ENCODE measurements at places on chromosomes 2 and 18.

DNA sequence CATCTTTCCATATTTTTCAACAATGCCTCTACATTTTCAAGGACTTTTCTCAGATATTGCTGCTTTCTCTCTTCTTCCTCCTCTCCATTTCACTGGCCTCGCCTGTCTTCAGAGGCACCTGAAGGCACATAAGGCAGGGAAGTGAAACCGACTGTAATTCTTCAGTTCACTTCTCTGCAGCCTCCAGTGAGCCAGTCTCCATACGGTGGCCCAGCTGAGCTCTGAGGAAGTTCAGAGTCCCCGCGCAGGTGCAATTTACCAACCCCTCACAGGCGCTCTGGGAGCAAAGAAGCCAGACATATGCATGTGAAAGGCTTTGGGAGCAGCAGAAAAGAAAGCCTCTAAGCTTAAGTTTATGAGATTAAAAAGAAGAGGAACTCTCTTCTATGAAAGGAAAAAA, 12.4 kb downstream of the KLHL14 start:
- DNase-seq = no peak

DNA sequence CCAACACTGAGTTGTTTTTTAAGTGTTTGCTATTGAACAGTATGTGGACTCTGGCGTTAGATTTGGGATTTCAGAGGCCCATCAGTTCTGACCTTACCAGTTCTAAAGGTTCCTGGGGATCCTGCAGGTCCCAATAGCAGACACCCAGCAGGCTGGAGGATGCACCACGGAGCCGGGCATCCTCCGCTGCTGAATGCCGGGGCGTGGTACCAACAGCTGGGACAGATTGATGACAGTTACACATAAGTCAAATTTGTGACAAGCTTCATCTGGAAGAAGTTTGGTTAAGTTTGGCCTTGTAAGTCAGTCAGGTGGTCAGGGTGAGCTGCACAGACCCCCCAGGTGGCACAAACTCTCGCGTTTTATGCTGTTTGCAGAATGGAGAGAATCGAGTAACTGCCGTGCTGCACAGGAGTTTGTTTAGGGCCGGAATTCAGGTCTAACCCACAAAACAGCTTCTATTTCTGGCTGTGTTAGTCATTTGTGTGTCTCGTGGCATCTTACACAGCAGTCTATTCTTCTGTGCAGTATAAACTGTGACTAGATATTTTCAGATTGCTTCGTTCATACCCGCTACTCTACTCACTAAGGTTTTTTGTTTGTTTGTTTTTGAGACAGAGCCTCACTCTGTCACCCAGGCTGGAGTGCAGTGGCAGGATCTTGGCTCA, 19.2 kb downstream of the CTDP1 start:
- no peak for DNase-seq

DNA sequence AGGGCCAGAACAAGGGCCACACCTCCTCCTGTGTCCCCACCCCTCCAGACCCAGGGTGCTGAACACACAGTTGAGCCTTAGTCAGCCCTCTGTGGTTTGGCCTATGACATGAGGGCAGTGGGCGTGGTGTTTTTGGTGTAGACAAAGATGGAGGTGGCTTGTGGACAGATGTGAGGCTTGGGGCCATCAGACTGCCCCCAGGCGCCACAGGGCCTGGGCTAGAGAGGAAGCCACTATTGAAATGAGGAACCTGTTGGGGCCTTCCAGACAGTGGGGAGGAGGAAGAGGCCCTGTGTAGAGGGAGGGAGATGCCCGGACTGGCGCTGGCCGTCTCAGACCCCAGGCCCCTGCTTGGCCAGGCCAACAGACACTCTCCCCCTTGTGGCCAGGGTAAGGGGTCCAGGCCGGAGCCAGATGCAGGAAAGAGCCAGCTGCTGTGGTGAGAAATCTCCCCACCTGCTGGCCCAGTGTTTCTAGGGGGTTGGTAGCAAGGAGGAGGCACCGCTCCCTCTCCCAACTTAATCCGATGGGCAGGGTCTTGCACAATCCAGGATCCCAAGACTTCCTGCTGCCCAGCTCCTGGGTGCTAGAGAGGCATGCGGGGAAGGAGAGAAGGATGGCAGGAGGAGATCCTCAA, 53.8 kb downstream of the SMAD7 start:
- DNase-seq = no peak

DNA sequence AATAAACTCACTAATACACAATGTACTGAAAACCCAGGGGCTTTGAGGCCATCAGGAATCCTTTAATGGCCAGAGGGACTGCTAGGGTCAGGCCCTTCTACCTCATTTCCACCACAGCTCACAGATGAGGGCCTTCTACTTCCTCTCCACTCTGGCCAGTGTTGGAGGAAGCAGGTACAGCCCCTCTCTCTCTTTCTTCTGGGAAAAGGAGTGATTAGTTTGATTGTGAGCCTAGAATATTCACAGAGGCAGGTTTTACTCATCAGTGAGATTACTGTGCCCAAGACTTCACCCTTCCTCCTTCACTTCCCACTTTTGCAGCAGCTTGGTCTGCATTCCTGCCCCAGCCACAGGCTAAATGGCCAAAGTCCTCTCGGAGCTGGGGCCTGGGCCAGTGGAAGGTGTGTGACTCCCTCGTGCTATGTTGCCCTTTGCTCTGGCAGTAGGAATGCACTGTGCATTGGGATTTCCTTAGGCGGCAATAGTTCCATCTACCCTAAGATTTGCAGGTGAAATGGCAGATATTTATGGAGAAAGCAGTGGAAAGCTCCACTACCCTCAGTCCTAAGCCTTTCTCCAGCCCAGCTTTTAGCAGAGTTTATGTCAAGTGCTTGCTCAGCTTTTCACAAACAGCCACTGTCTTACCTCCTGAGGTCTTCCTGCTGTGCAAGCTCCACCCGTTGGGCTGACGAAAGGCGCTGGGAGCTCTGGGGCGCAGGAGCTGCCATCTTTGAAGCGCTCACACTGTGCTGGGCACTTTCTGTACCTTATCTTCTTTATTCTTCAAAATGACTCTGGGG, 36.2 kb upstream of the YES1 start:
- DNase-seq = no peak

GRCh38 chr2:195763866-195764265, 106.8 kb downstream of the SLC39A10 start:
- no peak for DNase-seq

DNA sequence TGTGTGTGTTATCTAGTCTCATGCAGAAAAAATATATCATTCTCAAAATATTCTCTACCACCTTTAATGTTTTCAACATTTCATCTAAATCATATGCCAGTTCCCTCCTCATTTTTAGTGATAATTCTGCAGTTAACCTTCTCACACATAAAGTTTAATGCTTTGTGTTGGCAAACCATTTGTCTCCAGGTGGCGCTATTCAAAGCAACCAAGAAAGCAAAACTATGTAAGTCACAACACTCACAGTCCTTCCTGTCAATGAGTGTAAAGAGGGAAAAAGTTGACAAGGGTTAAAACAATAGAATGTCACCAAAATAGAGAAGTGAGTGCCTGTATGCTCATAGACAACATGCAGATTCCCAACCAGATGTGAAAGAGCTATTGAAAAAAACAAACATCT, 961.6 kb upstream of the LRRTM1 start:
- DNase-seq = no peak

- no peak for DNase-seq
Observed at GRCh38 chr18:3593381-3593903, 143.5 kb downstream of the TGIF1 start.

GRCh38 chr2:36445185-36445866, 89.7 kb downstream of the CRIM1 start:
- no peak for DNase-seq

GRCh38 chr2:152367547-152368390, 32.8 kb downstream of the FMNL2 start:
- DNase-seq = no peak

DNA sequence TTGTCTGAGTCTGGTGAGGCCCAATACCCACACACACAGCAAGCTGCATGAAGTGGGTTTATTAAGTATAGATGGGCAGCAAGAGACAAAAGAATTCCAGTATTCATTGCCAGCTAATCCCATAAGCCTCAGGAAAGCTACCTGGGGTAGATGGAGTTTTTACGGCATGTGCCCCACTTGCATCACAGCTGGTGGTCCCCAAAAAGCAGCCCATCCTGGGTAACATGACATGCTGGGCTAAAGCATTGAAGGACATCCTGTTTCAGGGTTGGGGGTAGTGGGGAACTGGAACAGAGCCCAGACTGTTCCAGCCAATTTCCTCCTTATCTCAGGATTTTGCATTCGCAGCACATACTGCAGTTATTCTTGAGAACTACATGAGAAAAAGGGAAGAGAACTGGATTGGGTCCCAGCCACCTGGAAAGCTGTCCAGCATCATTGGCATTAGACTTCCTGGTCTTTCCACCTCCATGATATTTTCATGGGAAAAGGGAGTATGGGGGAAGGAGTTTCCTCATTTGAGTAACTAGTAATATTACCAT, 240.1 kb upstream of the MMADHC start:
- DNase-seq = no peak

GRCh38 chr2:176165370-176166050, 8.4 kb downstream of the HOXD3 start:
- DNase-seq = no peak

- DNase-seq = no peak
Observed at GRCh38 chr2:149346272-149346671, 15.9 kb downstream of the LYPD6 start.

GRCh38 chr2:224206816-224207215, 167.7 kb upstream of the SERPINE2 start:
- DNase-seq = no peak

DNA sequence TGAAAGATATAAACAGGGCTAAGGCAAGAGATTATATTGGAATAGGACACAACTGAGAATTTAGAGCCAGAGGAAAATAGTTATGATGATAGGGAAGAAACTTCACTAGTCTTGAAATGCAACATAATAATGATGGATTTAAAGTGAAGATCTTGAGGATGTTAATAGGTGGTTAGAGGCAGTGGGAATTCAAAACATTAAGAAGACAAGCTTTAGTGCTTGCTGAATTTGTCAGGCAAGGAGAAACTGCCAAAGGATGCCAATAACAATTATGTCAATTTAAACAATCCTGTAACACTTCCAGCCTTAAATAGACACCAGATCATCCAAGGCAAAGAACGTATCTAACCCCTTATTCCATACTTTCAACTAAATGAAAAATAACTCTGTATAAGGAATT, 330.1 kb downstream of the ERBB4 start:
- DNase-seq = no peak

DNA sequence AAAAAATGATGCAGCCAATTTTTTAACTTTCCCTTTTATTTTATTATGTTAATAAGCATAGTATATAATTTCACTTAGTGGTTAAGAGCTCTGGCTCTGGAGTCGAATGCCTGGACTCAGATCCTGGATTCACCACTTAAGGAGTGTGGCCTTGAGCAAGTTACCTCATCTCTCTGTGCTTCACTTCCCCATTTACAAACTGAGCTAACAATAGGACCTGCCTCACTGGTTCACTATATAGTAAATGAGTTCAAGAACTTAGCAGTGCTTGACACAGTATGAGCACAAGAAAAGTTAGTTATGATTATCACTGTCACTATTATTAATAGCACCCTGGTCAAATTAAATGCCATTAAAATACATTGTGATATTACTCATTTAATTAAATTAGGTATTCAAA, 30.6 kb downstream of the SCN3A start:
- DNase-seq = no peak

DNA sequence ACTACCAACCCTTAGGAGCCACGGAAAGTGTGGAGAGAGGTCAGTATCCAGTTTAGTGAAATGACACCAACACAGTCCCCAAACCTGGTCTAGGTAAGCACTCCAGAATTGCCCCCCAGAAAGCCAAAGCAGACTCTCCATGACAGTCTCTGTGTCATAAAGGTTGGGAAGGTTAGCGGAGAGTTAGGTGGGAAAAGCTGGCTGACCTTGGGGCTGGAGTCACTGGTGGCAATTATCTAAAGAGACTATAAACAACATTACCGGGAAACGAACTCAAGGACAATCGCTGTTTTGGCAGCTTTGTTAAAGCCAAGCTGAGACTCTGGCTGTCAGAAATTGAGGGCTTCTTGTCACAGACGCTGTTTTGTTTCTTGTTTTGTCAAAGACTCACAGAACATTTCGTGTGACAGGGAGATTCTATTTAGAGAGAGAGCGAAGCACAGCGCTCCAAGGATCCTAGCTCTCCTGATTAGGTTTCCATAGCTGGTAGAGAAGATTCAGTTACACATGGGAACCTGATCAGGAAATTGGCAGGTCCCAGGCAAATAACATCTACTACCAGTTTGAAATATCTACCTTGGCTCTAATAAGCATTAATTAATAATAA, 111.3 kb downstream of the LNPK start:
- no peak for DNase-seq

DNA sequence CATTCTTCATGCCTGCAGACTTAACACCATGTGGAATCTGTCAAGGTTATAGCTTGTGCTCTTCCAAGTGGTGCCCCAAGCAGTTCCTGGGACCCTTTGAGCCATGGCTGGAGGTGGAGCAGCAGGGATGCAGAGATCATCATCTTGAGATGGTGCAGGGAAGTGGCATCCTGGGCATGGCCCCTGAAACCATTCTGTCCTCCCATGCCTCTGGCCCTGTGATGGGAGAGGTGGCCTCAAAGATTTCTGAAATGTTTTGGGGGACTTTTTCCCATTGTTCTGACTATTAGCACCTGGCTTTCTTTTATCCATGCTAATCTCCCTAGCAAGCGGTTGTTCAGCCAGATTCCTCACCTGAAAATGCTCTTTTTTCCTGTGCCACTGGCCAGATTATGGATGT, 10.3 kb upstream of the TMEM37 start:
- DNase-seq = no peak

DNA sequence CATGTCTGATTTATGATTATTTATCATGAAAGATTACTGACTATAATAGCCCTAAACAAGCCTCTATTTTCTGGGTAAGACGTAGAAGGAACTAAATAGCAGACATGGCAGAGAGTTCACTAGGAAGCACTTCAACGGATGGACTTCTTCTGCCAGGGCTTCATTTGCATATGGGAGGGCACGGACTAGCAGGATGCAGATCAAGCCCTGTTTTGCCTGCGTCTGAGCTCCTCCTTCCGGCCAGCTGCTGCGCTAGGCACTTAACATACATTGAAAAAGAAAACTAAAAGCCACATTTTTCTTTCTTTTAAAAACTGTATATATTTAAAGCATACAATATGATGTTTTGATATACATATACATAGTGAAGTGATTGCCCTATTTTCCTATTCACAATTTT, 340.0 kb upstream of the MEX3C start:
- DNase-seq = no peak

- no peak for DNase-seq
Observed at GRCh38 chr2:190533175-190533967, 1.2 kb downstream of the NEMP2 start.

GRCh38 chr18:45588376-45589355, 26.6 kb upstream of the SLC14A2 start:
- DNase-seq = no peak

DNA sequence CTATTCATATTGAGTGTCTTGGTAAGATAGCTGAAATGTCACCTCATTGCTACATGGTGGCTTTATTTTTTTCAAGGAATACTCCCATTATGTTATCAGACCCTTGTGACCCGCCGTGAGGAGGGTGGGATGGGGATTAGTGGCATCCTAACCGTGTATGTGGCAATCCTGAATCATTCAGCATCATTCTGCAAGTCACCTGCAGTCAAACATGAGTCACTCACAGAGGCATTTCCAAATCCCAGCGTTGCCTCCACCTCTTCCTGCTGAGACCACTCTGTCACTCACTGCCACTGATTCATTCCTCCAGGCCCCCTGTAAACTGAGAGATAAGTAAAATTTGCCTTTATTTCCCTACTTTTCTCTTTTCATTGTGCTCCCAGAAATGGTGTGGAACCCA, 307.4 kb upstream of the KLHL29 start:
- no peak for DNase-seq

- no peak for DNase-seq
Observed at GRCh38 chr2:75614162-75614651, 32.4 kb upstream of the MRPL19 start.

GRCh38 chr2:233871432-233871831, 3.2 kb upstream of the MSL3B start:
- no peak for DNase-seq

Data from activated effector memory CD4-positive, alpha-beta T cell treated with Interleukin-2 at 50 U/mL for 16 hours (primary cell).